MCF 10A (cell line): ENCODE measurements at places on chromosomes 5 and 9.

GRCh38 chr5:95730730-95731570 is at the start of gene RHOBTB3:
TSS of gene RHOBTB3 (plus strand) at chr5:95731336. CDS start at chr5:95731683, 347 bp downstream.
- no peaks in the 10 kb centered on the region for H3K27me3 ChIP-seq
- no peaks in the 10 kb centered on the region for H3K4me1 ChIP-seq
- DNase-seq, result peak; percentile 61
- H3K27ac ChIP-seq, result no peak within 1 kb of the TSS
- peak within 1 kb of the TSS; percentile 73 for H3K4me3 ChIP-seq

DNA sequence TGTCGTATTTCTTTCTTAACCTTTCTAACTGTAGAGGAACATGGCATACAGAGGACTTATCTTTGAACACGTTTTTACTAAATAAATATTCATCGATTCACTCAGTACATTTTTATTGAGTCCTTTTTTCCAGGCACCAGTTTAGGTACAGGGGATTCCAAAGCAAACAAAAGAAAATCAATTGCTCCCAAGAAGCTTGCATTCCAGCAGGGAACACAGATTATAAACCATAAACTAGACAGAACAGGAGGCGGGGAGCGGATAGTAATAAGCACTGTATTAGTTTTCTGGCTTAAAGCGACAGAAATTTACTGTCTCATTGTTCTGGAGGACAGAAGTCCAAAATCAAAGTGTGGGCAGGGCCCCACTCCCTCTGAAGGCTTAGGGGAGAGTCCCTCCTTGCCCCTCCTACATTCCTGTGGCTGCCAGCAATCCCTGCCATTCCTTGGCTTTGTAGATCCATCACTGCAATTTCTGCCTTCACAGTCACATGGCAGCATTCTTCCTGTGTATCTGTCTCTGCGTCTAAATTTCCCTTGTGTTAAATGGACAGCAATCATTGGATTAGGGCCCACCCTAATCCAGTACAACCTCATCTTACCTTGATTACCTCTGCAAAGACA is 115.5 kb downstream of the COL23A1 start:
- no peak overlapping the region for H3K4me3 ChIP-seq
- H3K36me3 ChIP-seq, result no peaks in the 10 kb centered on the region
- no peak for DNase-seq

GRCh38 chr5:149497357-149497756 is 53.9 kb downstream of the CSNK1A1 start:
- H3K27me3 ChIP-seq, result no peaks in the 10 kb centered on the region
- DNase-seq, result no peak
- peaks cover 100% of the 10 kb centered on the region for H3K36me3 ChIP-seq
- no peaks in the 10 kb centered on the region for H3K4me1 ChIP-seq

DNA sequence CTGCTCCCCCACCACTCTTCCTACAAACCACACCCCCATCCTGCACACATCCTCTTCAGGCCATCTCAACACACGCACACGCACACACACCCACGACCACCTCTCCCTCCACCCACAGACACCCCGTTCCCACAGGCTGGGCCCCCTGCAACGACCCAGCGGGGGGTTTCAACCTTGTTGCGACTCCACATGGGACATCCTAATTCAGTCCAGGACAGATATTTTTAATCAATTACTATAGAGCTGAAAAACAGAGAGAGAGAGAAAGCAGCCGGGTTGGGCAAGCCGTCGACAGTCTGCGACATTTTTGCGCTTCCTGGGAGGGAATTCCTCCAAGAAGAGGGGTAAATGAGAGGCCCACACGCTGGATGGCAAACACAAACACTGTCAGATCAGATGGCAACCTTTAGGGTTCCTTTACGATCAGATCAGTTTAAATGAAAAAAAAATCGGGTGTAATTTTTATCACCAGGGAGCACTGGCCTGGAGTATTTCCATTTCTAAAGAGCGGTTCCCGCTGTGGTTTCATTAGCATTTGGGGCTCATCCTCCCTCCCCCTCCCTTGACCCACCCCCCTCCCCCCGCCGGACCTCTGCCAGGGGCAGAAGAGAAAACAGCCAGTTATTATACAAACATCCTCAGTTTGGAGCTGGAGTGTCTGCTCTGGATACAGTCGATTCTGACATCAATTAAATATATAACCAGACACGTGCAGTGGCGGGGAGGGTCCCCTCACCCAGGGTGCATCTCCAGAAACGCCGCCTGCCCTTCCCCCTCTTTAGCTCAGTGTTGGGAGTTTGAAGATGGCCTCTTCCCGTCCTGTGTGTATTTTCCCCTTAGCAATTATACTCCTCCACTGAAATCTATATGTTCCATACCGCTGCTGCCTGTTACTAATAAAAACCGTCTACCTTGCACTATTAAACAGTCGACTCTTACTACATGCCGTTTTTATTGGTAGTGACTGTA is 2.3 kb upstream of the IRX2 start:
- H3K4me3 ChIP-seq, result peak overlapping the region; percentile 82
- H3K4me1 ChIP-seq, result peaks cover 21% of the 10 kb centered on the region
- DNase-seq, result peak; percentile 40
- peaks cover 37% of the 10 kb centered on the region for H3K36me3 ChIP-seq
- H3K27ac ChIP-seq, result peak overlapping the region; percentile 86

DNA sequence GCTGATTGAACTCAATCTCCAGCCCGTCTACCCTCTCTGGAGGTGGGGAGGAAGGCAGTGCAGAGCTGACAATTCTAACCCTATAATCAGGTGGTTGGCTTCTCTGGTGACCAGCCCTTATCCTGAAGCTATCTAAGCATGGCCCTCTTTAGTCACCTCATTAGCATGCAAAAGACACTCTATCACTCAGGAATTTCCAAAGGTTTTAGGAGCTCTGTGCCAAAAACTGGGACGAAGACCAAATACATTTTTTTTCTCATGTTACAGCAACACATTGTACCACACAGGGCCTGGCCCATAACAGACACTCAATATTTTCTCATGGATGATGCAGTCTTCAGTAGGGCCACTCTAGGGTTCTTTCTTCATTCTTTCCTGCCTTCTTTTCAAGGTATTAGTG is 118.8 kb upstream of the VLDLR start:
- H3K4me3 ChIP-seq, result no peak overlapping the region
- no peaks in the 10 kb centered on the region for H3K36me3 ChIP-seq
- peak; percentile 24 for DNase-seq
- peaks cover 10% of the 10 kb centered on the region for H3K4me1 ChIP-seq
- H3K27ac ChIP-seq, result no peak overlapping the region
